Sciatic nerve (tissue), 2 donors: ENCODE measurements at places on chromosomes 2 and 18. TPM values are rescaled to one million over a fixed set of nuclear protein-coding genes. Genes with fewer than 3 reads are reported as not detected.

SH3BP4 gene
- 26.7 TPM for total RNA-seq

COL4A3 gene
- total RNA-seq = 7.0 TPM

LOXL3 gene
- 9.2 TPM for total RNA-seq

MAPK4 gene
- 0.89 TPM for total RNA-seq

GRCh38 chr2:45343251-45344017 lies 267.6 kb downstream of the SRBD1 start:
- no peak for DNase-seq

GRCh38 chr2:178282075-178282815 lies 87.9 kb downstream of the OSBPL6 start:
- no peak for DNase-seq

- no peak for DNase-seq
Measured at GRCh38 chr2:53964257-53964952, 6.4 kb downstream of the PSME4 start.

DNA sequence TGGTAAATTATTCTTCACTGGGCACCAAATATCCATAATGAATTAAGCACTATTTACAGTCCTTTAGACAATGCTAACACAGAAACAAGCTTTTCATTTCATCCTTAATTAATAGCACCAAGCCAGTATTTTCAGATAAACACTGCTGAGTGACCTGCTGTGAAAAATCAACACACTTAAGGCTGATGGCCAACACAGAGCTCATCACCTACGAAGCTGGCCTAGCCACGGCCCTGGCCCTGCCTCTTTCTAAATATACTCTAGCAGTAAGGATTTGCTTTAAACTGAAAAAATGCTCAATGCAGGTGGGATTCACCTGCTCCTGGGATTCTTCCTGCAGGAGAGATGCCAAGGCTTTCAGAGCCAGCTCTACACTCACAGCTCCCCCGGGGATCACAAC lies 18.4 kb downstream of the CYB5A start:
- no peak for DNase-seq

GRCh38 chr2:238424313-238424700 lies 2.4 kb upstream of the ASB1 start:
- DNase-seq = no peak

DNA sequence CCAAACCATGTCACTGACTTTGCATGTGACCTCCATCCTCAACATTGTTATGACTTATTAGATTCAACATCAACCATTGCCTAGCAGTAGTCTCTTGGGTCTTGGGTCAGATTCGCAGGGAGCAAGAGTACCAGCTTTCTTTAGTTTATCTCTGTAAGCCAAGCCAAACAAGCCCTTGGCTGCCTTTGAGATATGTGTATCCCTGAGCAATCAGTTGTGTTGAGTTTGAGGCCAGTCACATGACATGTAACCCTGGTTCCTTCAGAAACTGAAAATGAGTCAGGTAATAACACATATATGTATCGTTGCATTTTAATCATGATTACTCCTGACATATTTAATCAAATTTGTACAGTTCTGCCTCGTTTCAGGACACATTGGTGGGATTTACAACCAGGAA lies 173.3 kb downstream of the PARD3B start:
- DNase-seq = no peak

DNA sequence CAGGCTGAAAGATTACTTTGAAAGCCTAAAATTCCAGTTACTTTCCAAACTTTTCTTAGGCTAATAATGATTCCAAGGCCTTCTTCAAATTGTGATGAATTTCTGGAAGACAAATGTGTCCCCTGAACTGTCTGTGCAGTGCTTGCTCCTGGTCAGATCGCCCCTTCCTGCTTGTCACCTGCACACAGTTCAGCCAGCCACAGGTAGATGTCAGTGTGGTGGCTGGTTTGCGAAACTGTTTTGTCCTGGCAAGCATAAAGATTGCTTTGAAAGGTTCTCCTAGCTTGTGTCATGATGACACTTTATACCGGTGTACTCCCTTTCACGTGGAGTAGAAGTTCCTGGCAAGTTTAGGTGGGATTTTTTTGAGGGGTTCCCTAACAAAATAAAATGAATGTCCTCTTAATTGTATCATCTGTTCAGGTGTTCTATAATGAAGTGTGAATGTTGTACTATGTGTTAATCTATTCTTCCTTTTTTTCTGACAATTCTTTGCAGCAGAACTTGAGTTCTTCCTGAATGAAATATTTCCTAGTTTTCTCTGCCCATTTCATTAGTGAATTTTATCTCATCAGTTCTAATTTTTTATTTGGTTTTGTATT lies 298.8 kb downstream of the ZNF407 start:
- DNase-seq = no peak

- DNase-seq = no peak
Measured at GRCh38 chr2:235812185-235812665, 318.4 kb downstream of the AGAP1 start.

DNA sequence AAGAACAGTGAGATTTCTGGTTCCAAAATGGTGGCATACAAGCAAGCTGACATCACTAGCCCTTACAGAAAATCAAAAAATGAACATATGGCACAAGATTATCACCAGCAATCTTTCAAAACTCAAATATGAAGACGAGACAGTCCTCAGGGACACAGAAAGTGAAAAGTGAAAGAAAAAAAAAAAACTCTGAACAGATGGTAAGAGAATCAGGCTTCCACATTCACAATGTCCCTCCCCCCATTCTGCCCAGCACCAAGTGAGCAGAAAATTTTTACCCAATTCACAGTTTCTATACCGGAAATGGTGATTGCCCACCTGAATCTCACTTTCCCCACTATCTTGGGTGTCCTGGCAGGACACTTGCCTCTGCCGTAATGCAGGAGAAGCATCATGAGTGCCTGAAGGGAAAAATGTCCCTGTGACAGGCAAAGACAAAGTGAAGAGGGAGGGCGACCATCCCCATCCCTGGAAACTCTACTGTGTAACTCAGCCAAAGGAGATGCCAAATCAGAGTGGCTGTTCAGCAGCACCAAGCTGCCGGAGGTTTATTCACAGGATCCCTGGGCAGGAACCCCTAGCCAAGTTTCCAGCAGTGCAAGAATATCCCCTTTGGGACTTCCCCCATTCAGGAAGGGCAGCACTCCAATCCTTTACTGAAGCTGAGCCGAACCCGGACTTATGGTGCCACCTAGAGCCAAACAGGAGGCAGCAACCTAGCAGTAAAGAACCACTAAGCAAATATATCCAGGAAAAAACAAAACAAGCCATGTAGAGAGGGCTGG lies 312.2 kb downstream of the LRATD1 start:
- no peak for DNase-seq
